Sciatic nerve (tissue), 2 donors: ENCODE measurements at places on chromosomes 2 and 18. TPM values are rescaled to one million over a fixed set of nuclear protein-coding genes. Genes with fewer than 3 reads are reported as not detected.

GRCh38 chr18:50638884-50639420, 79.1 kb downstream of the MAPK4 start:
- no peak for DNase-seq

- DNase-seq = no peak
These were observed 204.4 kb downstream of the SRBD1 start for GRCh38 chr2:45406621-45407020.

- DNase-seq = no peak
These were observed 3.8 kb upstream of the TMSB10 start for GRCh38 chr2:84901593-84902120.

DNA sequence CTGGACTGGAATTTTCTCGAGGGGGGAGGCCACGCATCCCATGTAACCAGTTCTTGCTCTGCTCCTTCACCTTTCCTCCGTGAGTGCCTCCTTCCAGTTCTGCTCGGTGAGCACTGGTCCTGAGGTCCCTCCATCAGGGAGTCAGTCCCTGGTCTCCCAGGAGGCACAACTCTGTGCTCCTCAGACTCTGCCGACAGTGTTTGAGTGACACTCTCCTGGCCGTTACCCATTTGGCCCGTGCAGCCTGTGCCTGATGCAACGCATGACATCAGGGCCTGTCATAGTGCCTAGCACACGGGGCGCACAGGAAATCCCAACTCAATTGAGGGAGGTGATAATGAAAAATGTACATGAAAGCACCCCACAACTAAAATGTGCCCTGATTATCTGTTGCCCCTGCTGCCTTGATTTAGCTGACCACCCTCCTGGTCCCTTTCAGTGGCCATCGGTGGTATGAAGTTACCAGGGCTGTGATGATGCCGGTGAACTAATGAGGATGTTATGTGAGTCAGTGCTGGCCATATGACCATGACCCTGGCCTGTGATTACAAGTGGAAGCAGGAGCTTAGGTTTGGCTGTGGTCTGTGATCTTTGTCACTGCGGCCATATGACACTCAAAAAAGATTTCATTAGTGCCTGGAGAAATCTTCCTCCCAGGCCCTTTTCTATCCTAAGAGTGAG, 144.6 kb downstream of the TDRD15 start:
- no peak for DNase-seq

DNA sequence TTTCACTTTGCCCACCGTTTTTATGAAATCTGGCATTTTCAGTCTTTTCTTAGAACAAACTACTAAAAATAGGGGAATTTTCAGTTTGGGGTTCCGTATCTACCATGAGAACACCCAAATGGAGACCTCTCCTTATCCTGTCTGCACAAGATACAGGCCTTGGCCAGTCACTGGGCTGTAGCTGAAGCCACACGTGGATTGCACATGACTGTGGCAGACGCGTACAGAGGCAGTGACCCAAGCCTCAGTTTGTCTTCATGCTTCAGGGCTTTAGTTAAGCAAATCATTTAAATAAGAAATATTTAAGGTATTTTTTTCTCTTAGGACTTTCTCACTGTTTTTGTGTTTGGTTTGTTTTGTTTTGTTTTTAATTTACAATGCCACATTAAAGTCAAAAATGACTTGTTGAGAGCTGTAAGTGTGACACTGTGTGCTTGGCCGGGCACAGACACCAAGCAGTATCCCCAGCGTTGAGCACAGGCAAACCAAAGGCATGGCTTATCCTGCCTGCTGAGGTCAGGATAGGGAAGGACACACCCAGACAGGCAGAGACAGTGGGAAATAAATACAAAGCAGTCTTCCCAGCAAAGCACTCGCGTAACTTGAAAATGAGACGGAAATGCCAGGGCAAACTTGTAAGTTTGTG, 53.3 kb downstream of the TRAPPC12 start:
- no peak for DNase-seq

GRCh38 chr18:8607776-8608742, 1.2 kb upstream of the RAB12 start:
- no peak for DNase-seq

GRCh38 chr2:237388036-237388435, 25.9 kb downstream of the COL6A3 start:
- DNase-seq = no peak

DNA sequence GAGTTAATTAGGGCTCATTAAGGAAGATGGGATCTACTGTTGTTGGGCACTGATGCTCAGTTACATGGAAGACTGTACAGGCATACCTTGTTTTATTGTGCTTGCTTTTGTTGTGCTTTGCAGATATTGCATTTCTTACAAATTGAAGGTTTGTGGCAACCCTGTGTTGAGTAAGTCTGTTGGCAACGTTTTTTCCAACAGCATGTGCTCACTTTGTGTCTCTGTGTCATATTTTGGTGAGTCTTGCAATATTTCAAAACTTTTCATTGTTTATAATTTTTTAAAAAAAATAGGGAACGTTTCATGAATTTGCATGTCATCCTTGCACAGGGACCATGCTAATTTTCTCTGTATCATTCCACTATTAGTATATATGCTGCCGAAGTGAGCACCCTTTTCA, 15.6 kb downstream of the PHLPP1 start:
- DNase-seq = no peak

DNA sequence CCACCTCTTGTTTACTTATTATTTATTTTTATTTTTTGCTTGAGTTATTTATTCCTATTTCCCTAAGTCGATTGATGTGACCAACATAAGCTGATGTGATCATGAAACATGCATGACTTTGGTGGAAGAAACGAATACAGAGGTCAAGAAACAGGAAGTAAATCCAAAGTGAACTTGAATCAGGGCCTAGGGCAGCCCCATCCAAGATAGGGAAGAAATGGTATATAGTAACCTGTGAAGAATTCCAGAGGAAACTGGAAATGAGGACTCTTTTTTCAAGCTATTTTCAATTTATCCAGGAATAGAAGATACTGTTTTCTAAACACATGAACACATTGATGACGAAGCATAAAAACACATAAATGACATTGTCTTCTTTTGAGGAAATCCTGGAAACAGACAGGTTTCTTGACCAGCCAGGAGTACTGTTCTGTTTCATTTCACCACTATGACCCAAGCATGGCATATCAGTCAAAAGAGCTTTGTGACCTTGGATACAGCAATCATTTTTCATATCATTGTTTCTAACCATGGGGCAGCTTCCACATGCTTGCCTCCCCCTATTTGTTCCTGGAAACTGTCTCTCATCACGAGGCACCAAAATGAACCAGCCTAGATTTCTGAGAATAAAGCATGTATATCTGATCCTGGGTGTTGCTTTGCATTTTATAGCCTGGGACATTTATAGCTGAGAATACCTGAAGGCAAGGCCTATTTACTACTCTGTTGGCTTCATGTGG, 9.1 kb upstream of the LCLAT1 start:
- no peak for DNase-seq

Gene ATP5F1A
- 200 TPM for total RNA-seq

DNA sequence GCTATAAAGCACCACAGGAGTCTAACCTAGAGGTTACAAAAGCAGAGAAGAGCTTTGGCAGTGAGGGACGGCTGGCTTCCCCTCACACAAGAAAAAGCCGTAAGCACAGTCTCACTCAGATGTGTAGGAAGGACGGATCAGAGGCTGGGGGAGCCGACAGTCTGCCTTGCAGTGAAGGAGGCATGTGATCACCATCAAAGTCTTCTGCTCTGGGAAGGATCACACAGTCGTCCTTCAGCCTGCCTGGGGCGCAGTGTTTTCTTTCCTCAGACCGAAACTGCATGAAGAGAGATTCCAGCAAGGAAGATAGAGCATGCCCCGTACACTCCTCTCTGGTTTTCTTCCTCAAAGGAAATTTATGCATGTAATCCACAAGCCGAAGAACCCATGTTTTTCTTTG, 24.1 kb downstream of the GATA6 start:
- no peak for DNase-seq

DNA sequence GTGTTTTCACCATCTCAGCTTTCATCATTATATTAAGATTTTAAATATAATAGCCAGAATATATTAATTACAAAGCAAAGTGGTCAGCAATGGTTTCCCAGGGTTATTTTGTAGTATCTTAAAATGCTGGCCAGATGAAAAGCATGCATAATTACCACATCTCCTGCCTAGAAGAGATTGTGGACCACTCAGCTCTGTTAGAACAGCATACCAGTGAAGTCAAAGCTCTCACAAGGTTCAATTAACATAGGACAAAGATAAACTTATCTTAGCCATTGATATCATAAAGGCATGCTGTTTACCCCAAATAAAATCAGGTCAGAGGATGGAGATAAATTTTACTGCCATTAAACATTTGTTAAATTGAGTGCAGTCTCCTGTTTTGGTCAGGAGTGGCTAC, 19.3 kb upstream of the PDE1A start:
- DNase-seq = no peak

GRCh38 chr2:15082105-15083058, 449.9 kb downstream of the LRATD1 start:
- no peak for DNase-seq
